Activated CD4-positive, alpha-beta T cell treated with anti-CD3 and anti-CD28 coated beads for 36 hours (primary cell): ENCODE measurements at places on chromosomes 3 and 15. TPM values are rescaled to one million over a fixed set of nuclear protein-coding genes. Genes with fewer than 3 reads are reported as not detected.

The PATL2 gene
- 14.1 TPM for total RNA-seq

The GOLGA8G gene
- total RNA-seq: not detected

The RAB43 gene
- 51.8 TPM for total RNA-seq

The LRRC49 gene
- total RNA-seq: 0.14 TPM

The SHF gene
- 18.7 TPM for total RNA-seq

The LRRIQ4 gene
- 0.12 TPM for total RNA-seq

The TAGLN3 gene
- total RNA-seq: 3.5 TPM

The SCAANT1 gene
- total RNA-seq: not detected
